ENCODE measurements at places on chromosomes 7 and 10. TPM values are rescaled to one million over a fixed set of nuclear protein-coding genes. Genes with fewer than 3 reads are reported as not detected.

Gene TLL2
- total RNA-seq: not detected

Gene TRIL
- total RNA-seq: 0.39 TPM

Gene BET1
- total RNA-seq: 21.6 TPM

Gene MSS51
- 3.1 TPM for total RNA-seq

Gene ANLN
- 23.8 TPM for total RNA-seq
